ENCODE measurements at places on chromosomes 5 and 9. TPM values are rescaled to one million over a fixed set of nuclear protein-coding genes. Genes with fewer than 3 reads are reported as not detected.

GRCh38 chr5:43075319-43076293, 35.5 kb upstream of the ANXA2R start:
- no peak overlapping the region for H3K4me3 ChIP-seq
- no peak for DNase-seq
- no peak overlapping the region for H3K27ac ChIP-seq

GRCh38 chr5:23368393-23368792, 139.0 kb upstream of the PRDM9 start:
- H3K27ac ChIP-seq = no peak overlapping the region
- H3K4me3 ChIP-seq = no peak overlapping the region
- no peaks in the 10 kb centered on the region for H3K4me1 ChIP-seq
- H3K27me3 ChIP-seq = no peaks in the 10 kb centered on the region
- DNase-seq = no peak

- no peak overlapping the region for H3K4me3 ChIP-seq
- no peak overlapping the region for H3K27ac ChIP-seq
- no peak for DNase-seq
- H3K36me3 ChIP-seq = peaks cover 4% of the 10 kb centered on the region
- H3K27me3 ChIP-seq = no peaks in the 10 kb centered on the region
These were observed 9.4 kb upstream of the MAPK9 start for GRCh38 chr5:180301253-180301652.

- no peaks in the 10 kb centered on the region for H3K36me3 ChIP-seq
- no peaks in the 10 kb centered on the region for H3K4me1 ChIP-seq
- H3K27me3 ChIP-seq = no peaks in the 10 kb centered on the region
- no peak overlapping the region for H3K4me3 ChIP-seq
- DNase-seq = no peak
These were observed 572.1 kb downstream of the TLE4 start for GRCh38 chr9:80143899-80144298.

The SLC25A48 gene
- total RNA-seq = 0.49 TPM

The PURA gene
- total RNA-seq = 29.7 TPM

The TRIO gene
- 142 TPM for total RNA-seq

The MZB1 gene
- not detected for total RNA-seq

- H3K27ac ChIP-seq = no peak overlapping the region
- no peak for DNase-seq
- peaks cover 3% of the 10 kb centered on the region for H3K4me1 ChIP-seq
These were observed 121.5 kb upstream of the SPRY4 start for GRCh38 chr5:142446131-142446959.

- H3K27me3 ChIP-seq = no peaks in the 10 kb centered on the region
- no peaks in the 10 kb centered on the region for H3K36me3 ChIP-seq
- no peak for DNase-seq
- H3K4me1 ChIP-seq = peaks cover 5% of the 10 kb centered on the region
- no peak overlapping the region for H3K27ac ChIP-seq
These were observed 53.5 kb upstream of the IL7R start for GRCh38 chr5:35803191-35803651.

- H3K27me3 ChIP-seq = no peaks in the 10 kb centered on the region
- H3K4me1 ChIP-seq = no peaks in the 10 kb centered on the region
- no peaks in the 10 kb centered on the region for H3K36me3 ChIP-seq
- H3K4me3 ChIP-seq = no peak overlapping the region
These were observed 147.9 kb downstream of the C5orf15 start for GRCh38 chr5:133820507-133820906.

The LECT2 gene
- not detected for total RNA-seq

The HTR4 gene
- total RNA-seq = 2.9 TPM

GRCh38 chr5:108101130-108101529, 280.8 kb downstream of the FBXL17 start:
- DNase-seq = no peak
- no peaks in the 10 kb centered on the region for H3K27me3 ChIP-seq
- H3K4me3 ChIP-seq = no peak overlapping the region
- no peaks in the 10 kb centered on the region for H3K36me3 ChIP-seq
- no peak overlapping the region for H3K27ac ChIP-seq

DNA sequence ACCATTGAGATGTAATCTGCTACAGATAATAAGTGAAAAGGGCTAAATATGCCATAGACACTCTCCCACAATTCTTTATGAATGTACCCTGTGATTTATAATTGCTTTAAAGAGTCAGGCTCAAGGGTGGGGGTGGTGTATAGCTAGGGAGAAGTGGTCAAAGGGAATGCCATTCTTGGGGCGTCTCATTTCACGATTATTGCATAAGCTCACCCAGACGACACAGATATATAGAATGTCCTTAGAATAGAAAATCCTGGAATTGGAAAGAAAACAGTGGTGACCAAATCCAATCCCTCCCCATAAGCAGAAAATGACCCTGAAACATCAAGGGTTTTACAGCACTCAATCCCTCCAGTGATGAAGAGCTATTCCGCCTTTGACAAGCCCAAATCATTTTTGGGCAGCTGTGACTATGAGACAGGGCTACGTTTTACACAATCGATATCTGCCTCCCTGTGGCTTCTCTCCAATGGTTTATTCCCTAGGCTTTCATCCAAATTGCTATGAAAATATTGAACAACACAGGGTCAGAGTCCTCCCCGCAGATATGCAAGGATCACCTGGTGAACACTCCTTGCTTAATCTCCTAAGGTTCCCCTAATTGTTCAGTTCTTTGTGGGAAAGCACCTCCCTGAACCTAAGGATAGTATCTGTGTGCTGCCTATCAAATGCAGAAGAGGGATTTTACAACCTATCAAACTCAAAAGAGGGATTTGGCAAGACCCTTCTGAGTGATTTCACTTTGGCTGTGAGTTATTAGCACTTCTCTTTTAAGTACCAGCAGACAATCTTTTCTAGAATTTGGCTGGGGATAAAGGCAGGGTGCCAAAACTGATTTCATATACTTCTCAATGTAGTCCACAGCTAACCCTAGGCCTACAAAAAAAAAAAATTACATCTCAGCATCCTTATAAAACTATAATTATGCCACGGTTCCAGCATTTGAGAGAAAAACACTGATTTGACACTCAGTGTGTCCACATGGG, 144.9 kb upstream of the CDH6 start:
- H3K4me1 ChIP-seq = no peaks in the 10 kb centered on the region
- no peak for DNase-seq
- H3K27ac ChIP-seq = no peak overlapping the region
- H3K36me3 ChIP-seq = no peaks in the 10 kb centered on the region
- H3K4me3 ChIP-seq = no peak overlapping the region

DNA sequence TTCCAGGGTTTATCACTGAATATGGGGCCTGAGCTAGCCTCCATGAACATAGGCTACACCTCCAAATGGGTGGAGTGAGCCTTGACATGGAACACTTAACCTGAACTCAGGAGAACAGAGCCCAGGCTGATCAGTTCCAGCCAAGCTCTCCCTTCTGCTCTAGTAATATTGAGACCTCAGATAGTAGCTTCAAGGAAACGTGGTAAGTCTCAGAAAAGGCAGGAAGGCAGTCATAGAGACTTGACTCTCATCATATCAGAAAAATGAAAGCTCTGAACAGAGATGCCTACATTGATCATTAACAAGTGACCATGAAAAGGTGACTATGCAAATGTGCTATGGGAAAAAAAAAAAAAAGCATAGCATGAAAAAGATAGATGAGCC, 40.5 kb upstream of the MYO10 start:
- DNase-seq = no peak
- no peaks in the 10 kb centered on the region for H3K4me1 ChIP-seq
- no peak overlapping the region for H3K27ac ChIP-seq
- H3K36me3 ChIP-seq = no peaks in the 10 kb centered on the region
- H3K27me3 ChIP-seq = no peaks in the 10 kb centered on the region
- H3K4me3 ChIP-seq = no peak overlapping the region

The PCA3 gene
- total RNA-seq = not detected

GRCh38 chr5:176626876-176627236, 3.5 kb downstream of the SNCB start:
- H3K4me3 ChIP-seq = no peak overlapping the region
- peaks cover 14% of the 10 kb centered on the region for H3K4me1 ChIP-seq

GRCh38 chr5:10958728-10959127, 197.7 kb upstream of the DAP start:
- H3K27ac ChIP-seq = no peak overlapping the region
- H3K4me1 ChIP-seq = no peaks in the 10 kb centered on the region
- no peak for DNase-seq
- no peaks in the 10 kb centered on the region for H3K27me3 ChIP-seq

- no peak for DNase-seq
- H3K36me3 ChIP-seq = no peaks in the 10 kb centered on the region
- H3K27ac ChIP-seq = no peak overlapping the region
- H3K4me1 ChIP-seq = no peaks in the 10 kb centered on the region
- no peaks in the 10 kb centered on the region for H3K27me3 ChIP-seq
These were observed 20.4 kb downstream of the XRCC4 start for GRCh38 chr5:83097689-83098231.

GRCh38 chr5:122906768-122907167, 61.4 kb downstream of the SNX24 start:
- H3K4me3 ChIP-seq = no peak overlapping the region
- DNase-seq = no peak
- no peaks in the 10 kb centered on the region for H3K36me3 ChIP-seq

The MLANA gene
- total RNA-seq = not detected

The TAF11L10 gene
- total RNA-seq = not detected

DNA sequence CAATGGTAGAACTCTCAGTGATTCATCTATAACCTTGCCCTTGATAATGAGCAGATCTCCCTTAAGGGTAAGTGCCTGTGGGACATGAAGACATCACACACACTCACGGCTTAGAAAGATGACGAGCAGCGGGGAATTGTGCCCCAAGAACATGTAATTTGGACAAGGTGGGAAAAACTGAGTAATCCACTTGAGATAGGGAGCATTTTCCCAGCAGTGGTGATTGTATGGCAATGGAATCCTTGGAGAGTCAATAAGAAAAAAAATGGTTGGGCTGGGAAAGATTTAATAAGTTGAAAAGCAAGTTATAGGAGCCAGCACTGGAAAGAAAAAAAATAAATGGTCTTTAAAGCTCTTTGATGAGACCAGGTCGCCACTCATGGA, 193.1 kb downstream of the GLIS3 start:
- no peaks in the 10 kb centered on the region for H3K27me3 ChIP-seq
- DNase-seq = no peak
- H3K4me1 ChIP-seq = peaks cover 16% of the 10 kb centered on the region
- no peak overlapping the region for H3K27ac ChIP-seq
- H3K36me3 ChIP-seq = no peaks in the 10 kb centered on the region
- H3K4me3 ChIP-seq = no peak overlapping the region

The STPG3 gene
- total RNA-seq = not detected

DNA sequence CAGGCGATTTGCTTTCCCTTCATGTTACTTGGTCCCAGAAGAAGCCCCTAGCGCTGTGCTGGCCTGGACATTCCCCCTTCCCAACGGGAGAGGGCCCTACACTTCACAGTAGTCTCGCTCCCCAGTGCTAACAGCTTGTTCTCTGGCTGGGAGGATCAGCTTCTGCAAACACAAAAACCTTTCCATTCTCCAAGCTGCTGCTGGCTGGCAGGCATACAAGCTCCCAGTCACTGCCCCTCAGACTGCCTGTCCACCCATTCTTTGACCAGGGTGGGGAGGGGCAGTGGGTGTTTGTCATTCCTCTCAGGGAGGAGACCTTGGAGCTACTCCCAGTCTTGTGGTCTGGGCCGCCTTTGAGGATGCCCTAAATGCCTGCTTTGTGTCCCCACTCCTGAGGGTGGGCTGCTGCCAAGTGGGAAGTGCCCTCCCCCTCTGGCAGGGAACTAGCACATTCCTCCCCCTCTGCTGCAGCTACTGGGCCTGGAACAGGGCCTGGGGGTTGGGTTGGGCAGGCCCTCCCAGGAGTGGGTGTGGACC, 20.8 kb downstream of the ENHO start:
- DNase-seq = no peak
- no peaks in the 10 kb centered on the region for H3K27me3 ChIP-seq
- H3K4me1 ChIP-seq = peaks cover 25% of the 10 kb centered on the region

The PTPDC1 gene
- total RNA-seq = 13.0 TPM
